ENCODE measurements at places on chromosomes 16 and 17.

DNA sequence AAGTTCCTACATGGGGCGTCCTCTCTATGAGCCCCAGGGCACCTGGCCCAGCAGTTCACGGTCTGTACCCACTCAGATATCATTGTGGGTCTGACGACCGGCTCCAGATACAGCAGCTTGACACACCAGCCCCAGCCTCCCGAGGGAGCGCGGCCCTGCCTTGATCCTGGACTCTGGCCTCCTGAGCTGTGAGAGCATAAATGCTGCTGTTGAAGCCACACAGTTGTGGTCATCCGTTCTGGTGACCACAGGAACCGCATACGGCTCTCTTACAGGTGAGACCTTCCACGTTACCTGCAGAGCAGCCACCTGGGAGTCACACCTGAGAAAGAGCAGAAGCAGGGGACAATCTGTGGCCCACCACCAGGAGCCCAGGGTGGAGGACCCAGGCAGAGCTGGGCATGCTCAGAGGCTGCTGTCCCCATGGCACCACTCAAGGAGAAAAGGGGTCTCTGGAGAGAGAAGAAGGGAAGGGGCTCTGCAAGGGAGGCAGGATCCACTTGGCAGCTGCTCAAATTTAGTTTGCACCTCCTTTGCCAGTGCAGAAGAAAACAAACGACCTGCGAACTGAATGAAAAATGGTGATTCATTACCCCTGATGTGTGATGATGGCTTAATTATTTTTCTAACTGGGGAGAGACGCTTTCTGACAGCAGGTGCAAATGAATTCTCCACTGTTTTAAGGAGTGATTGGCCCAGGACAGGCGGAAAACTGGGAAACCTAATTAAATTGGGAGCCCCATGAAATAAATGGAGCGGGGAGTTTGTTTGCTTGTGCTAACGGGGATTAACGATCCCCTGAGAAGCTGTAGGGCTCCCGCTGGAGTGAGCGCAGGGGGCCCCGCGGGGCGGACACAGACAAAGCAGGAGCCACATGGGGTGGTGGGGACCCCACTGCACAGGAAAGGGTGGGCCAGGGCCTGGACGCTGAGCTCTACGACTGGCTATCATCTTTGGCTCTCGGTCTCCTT, 208.9 kb downstream of the RBFOX3 start:
- no peak for DNase-seq

- peak; percentile 88 for DNase-seq
Observed at GRCh38 chr16:84718-85406, 6.8 kb downstream of the MPG start.

GRCh38 chr17:32298721-32299579, 33.3 kb downstream of the RHBDL3 start:
- DNase-seq: no peak

DNA sequence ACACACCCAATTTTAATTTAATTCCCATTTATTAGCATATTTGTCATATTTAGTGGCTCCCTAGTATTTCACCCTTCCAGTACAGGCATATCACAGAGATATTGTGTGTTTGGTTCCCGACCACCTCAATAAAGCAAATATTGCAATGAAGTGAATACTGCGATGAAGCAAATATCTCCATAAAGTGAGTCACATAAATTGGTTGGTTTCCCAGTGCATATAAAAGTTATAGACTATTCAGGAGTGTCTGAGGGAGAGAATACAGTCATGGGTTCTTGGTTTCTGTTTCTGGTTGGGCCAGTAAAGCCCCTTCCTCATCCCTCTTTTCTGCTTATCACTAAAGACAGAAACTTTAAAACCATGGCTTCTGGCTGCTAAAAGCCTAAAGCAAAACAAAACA, 295.4 kb upstream of the AXIN2 start:
- DNase-seq: no peak

- no peak for DNase-seq
Observed at GRCh38 chr16:28264656-28265055, 27.7 kb upstream of the SBK1 start.

DNA sequence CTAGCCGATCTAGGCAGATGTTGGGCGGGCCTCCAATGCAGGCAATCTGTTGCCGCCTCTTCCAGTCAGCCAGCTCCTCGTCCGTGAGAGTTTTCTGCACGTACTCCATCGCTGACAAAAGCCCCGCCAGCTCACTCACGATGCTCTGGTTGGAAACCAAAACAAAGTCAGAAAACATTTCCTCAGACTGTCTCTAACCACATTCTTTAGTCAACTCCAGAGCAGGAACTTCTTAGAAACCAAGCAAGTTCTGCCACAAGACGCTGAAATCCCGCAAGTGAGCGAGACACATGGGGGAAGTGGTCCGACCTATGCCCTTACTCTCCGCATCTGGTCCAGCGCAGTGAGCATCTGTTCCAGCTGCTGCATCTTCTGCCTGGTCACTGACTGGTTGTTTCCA, 49.1 kb downstream of the STAT5A start:
- DNase-seq: peak; percentile 58

DNA sequence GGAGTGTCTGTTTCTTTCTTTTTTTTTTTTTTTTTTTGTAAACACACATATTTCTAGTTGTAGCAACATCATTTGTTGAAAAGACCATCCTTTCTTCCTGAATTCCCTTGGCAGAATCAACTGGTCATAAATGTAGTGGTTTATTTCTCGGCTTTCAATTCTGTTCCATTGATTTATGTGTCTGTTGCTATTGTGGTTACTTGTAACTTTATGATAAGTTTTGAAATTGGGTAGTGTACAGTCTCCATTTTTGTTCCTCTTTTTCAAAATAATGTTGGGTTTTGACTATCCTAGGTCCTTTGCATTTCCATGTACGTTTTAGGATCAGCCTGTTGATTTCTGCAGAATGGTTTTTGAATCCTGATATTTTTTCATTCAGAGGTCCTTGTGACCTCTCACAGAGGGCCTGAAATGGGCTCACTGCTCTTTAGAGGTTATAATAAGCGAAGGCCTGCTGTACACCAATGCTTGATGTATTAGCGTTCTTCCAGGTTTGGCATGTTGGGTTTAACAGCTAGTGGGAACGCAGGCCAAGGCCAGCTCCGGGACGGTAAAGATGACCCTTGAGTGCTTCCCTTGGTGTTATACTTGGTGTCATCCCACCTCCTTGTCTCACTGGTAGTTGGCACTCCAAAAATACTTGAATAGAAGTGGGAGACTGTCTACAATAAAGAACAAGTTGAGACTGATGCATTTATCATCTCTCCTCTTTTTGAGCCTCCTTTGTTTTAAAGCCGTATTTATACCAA, 43.8 kb downstream of the ZNRF1 start:
- DNase-seq: no peak

GRCh38 chr16:88812513-88813268, 963 bp upstream of the APRT start:
- DNase-seq: no peak

DNA sequence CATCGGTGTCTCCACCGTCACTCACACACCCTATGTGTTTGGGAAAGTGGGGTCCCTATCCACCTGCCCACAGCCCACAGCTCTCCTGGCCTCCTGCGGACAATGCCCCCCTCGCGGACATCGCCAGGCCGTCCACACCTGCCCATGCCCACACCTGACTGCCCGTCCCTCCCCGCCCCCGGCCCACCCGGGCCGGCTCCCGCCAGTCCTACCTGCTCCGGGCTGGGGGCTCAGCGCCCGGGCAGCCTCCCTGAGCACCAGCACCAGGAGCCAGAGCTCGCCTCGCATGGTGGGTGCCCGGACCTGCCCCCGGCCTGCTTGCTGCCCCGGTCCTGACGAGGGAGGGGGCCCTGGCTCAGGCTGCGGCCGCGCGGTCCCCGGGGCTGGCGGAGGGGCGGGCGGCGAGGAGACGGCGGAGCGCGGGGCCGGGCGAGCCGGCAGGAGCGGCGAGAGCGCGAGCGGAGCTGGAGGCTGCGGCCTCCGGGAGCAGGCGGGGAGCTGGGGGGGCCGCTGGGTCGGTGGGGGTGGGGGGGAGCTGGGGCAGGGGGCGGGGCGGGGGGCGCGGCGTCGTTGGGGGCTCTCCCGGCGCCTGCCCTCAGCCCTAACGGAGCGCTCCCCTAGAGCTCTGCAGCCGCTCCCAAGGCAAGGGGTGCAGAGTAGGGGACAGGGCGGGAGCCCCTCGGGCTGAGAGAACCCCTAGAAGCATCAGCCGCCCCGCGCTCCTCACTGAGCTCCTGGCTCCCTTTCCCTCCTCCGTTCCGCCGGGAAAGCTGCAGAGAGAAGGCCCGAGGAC, at the start of gene PLXDC1:
Gene PLXDC1 (minus strand): TSS at position 488 of the 793 bp plus-strand sequence. CDS start 200 bp downstream, at position 288.
- no peak for DNase-seq

DNA sequence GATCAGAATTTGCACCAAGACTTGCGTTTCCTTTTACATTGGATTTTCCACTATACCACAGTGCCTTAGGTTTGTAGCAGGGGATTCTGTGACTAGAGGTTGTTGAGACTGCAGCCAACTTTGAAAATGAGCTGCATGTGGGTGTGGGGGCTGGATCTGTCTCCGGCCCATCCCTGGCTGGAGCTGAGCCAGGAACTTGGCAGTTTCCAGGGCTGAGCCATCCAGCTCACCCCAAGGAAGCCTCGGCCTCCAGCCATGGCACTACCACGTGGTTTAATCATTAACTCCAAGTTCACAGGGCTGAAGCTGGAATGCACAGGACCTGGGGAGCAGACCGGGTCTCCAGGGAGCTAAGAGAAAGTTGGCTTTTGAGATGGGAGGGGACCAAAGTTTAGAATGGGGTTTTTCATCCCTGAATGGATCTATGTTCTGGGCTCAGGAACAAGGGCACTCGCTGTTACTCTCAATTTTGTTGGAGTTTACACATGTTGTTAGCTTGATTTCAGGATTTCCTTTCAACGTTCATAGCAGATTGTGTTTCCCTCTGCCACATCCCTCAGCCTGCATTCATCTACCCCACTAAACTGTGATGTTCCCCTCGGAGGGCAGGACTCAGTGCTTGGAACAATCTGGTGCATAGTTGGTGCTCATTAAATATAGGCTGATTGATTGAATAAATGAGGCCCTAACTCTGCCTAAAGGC, 42.3 kb upstream of the HNF1B start:
- no peak for DNase-seq
